NCI-H510A (cell line): ENCODE measurements at places on chromosomes 3 and 15.

DNA sequence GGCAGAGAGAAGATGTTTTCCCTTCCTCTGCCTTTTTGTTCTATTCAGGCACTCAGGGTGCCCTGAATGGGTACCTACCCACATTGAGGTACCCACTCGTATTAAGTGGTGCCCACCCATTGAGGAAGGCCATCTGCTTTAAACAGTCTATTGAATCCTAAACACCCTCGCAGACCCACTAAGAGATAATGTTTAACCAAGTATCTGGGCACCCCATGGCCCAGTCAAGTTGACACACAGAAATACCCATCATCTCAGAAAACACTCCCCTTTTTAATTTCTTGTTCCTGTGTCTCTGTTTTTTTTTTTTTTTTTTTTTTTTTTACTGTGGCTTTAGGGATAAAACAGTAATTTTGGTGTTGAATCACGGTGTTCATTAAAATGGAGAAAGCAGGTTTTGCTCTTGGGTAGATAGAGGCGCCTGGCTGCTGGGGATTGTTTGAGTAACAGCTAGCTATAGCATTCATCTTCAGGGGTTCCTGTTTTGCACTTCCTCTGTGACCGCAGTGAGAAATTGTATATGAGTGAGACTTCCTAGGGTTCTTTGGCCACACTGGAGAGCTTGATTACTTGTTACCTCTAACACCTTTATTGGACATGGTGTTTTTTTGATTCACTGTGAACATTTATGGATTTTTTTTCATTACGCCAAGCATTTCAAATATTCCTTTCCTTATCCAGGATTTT, 259.1 kb downstream of the PTPRG start:
- DNase-seq: no peak

GRCh38 chr3:27679691-27680090, 42.4 kb downstream of the EOMES start:
- no peak for DNase-seq

GRCh38 chr3:136008732-136009470, 43.4 kb downstream of the PPP2R3A start:
- no peak for DNase-seq

GRCh38 chr3:155110996-155111901, 31.1 kb downstream of the MME start:
- no peak for DNase-seq

DNA sequence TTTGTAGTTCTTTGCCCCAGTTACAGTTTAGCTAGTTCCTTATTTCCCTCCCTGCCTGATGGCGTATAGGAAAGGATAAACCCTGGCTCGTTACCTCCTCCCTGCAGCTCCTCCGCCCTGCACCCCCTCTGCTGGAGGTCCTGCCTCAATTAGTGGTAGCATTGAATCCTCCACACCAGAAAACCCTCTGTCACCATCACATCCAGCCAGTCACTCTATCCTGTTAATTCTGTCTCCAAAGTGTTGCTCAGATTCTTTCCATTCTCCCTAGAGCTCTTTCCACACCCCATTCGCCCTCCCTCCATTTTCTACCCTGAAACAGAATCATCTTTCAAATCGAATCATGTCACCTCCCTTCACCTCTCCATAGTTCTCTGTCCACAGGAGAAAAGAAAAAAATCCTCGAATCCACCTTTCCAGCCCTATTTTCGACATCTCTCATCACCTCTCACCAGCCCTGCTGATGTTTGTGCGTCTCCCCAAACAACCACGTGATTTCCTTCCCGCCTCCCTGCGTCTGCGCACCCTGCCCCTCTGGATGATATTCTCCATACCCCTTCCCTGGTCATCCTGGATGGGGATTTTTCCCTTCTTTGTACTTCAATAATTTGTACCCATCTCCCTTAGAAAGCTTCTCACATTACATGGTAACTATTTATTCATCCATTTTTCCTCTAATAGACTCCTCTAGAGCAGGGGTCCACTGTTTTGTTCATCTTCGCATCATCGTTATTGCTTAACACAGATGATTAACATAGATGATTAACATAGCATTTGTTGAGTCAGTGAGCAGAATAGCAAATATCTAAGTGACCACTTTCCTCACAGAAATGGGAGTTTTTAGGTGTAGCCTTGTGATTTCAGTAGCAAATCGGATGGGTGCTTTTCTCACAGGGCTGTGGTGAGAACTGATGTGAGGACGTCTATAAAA, 37.1 kb downstream of the MAP3K13 start:
- DNase-seq: no peak

DNA sequence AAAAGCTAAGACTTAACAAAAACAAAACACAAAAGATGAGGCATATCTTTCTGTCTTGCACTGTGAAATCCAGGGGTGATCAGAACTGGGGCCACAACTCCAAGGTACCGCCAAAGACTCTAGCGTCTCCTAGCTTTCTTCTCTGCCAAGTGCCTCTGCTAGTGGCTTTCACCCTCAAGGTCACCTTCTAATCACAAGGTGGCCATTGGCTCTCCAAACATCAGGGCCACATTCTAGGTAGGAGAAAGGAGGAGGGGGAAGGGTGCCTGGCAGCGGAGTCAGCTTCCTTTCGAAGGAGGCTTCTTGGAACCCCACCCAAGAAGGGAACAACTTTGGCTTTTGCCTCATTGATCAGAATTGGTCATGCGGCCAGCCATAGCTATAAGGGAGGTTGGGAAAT, 168.8 kb upstream of the SMAD3 start:
- DNase-seq: no peak

- no peak for DNase-seq
Observed at GRCh38 chr15:39468828-39469227, 112.1 kb upstream of the THBS1 start.

DNA sequence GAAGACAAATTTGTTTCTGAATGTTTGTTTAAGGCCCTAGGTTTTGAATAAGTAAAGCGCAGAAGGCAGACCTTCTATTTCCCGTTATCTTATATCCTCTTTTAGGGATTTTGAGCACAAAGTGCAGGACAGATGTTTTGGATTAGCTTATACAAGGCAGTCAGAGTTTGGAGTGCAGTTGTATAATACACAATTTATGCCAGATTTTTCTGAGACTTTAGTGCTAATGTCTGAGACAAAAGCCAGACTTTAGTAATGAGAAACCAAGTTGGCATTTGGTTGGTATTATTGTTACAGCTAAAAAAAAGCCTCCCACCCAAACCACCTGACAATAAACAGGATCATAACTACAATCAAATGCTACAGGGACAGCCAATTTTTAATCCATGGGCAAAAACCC, 309.9 kb upstream of the SATB1 start:
- no peak for DNase-seq

GRCh38 chr3:82222401-82222800, 461.0 kb upstream of the GBE1 start:
- no peak for DNase-seq

- DNase-seq: no peak
Observed at GRCh38 chr15:60121845-60122244, 117.7 kb downstream of the FOXB1 start.

- DNase-seq: no peak
Observed at GRCh38 chr3:125142420-125142778, 70.1 kb downstream of the SLC12A8 start.

GRCh38 chr3:156433910-156434309, 121.0 kb downstream of the SSR3 start:
- no peak for DNase-seq

- DNase-seq: no peak
Observed at GRCh38 chr15:68668926-68669600, 90.3 kb downstream of the CORO2B start.

DNA sequence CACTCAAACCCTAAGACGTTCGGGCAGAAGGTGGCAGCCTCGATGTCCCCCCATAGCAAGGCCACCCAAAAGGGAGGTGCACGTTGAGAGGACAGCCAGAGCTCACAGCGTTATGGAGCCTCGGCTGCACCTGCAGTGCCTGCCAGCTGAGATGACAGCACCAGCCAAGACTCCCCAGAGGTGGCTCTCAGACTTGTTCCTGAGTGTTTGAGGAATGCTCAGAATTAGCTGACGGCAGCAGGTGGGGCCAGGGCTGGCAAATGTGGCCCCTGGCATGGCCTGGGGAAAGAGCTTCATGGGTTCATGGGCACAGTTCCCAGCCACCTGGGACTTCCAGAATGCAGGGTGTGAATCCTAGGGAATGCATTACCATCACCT, 177.8 kb downstream of the KLF13 start:
- DNase-seq: no peak

GRCh38 chr15:48040166-48040817, 80.5 kb upstream of the SLC24A5 start:
- no peak for DNase-seq

DNA sequence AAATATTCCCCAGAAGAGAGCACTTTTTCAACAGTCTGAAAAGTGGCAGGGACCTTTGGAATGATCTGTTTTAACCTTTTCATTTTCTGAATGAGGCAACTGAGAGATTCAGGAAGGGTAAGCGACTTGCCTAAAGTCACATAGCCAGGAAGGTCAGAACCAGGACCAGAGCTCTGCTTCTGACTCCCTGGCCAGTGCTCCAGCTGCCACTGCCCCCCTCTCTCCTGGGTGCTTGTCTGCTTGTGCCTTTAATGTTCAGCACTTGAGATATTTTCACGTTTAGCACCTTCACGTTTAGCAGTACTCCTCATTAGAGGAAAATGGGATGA, 68.3 kb downstream of the SMAD3 start:
- no peak for DNase-seq

DNA sequence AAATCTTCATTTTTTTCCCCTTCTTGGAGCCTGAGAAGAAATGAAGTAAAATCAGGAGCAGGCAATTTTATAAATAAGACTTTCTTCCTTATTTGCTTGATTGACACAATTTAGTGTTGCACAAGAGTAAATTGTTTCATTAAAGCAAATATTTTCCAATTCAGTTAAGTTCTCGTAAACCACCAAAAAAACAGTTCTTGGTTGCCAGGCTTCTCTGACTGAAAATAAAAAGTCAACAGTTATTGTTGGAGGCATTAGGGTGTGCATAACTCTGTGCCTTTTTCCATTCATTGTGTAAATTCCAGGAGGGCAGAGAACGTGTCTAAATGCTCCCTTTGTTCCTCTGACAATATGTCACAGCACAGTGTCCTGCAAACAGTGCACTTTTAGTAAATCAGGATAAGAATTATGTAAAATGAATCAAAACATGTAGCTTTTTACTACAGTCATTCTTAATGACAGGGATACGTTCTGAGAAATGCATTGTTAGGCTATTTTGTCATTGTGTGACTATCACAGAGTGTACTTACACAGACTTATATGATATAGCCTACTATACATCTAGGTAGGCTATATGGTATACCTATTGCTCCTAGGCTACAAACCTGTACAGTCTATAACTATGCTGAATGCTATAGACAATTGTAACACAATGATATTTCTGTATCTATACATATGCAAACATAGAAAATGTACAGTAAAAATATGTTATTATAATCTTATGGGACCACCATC, at the start of gene CP:
TSS of gene CP (minus strand) at position 47 of the 735 bp plus-strand sequence. CDS start at position 10, 37 bp downstream.
- no peak for DNase-seq

GRCh38 chr15:71651750-71652186, 158.6 kb upstream of the NR2E3 start:
- peak; percentile 8 for DNase-seq

- DNase-seq: no peak
Observed at GRCh38 chr3:42725454-42725853, 22.9 kb upstream of the HHATL start.

DNA sequence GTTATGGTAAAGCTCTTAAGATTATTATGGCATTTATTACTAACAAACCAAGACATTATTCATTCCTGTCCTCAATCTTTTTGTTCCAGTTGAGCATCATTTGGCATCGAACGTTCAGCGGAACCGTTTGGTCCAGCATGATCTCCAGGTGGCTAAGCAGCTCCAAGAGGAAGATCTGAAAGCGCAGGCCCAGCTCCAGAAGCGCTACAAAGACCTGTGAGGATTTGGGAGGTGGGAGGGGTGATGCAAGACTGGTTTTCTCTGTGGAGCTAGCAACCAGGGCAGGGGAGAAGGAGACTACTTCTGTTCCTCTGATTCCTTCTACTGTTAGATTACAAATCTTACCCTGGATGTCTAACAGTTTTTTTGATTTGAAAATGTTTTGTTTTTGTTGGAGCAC, 27.6 kb upstream of the UTS2B start:
- DNase-seq: no peak
